ENCODE measurements at places on chromosomes 7 and 10.

DNA sequence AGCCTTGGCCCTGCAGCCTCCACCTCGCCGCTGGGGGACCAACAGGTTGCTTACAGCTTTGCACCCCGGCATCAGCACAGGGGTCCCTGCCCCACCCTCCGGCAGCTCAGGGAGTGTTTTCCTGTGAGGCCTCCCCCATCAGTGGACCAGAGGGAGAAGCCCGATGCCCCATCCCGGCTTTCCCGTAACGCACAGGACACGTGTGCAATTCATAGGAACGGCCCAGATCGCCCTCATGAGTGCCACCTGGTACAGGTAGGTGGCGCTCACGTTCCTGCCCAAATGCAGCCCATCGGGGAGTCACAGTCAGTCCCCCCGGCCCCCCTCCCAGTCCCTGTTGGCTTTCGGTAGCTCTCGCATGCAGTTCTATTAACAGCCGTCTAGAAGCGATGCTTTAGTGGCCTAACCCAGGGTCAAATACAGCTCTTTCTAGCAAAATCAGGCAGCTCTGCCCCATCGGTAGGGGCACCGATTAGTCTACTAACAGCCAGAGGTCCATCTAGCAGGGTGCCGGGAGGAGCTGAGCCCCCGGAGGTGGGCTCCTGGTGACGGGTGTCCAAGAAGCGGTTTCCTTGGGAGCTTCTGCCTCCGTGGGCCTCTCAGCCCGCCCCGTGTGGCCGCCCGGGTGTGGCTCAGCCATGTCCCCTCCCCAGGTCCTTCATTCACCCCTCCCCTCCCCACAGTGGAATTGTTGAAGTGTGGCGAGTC is 48.4 kb upstream of the GTF2IRD1 start:
- no peak for DNase-seq

DNA sequence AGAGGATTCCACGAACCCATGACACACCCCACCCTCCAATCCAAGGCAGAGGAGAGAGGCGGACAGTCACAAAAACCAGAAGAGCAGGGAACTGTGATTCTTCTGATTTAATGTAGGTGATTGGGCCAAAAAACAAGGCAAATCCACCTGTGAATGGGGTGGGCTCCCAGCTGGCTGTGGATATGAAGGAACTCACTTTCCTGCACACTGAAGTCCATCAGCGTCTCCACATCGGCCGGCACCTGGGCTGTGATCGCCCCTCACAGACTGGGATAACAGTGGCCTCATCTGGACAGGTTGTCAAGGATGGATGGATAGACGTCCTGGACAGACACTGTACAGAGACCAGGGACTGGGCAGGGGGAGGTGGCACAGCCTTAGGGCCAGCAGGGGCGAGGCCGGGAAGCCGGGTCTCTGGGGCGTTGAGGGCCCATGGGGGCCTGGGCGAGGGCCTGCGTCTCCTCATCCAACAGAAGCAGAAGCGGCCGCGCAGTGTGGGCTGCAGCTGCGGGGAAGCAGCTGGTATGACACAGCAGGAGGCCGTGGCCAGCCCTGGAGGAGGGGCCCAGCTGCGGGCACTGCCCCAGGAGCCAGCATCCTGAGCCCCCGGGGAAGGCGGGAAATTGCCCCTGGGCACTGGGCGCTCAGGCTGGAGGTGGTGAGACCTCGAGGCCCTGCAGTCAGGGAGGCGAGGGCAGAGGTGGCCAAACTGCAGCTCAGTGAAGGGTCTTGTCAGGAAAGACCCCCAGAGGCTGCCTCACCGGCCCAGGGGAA is 54.2 kb downstream of the DIP2C start:
- no peak for DNase-seq

- peak; percentile 6 for DNase-seq
Measured at GRCh38 chr7:85474234-85474633, 287.4 kb upstream of the SEMA3D start.

DNA sequence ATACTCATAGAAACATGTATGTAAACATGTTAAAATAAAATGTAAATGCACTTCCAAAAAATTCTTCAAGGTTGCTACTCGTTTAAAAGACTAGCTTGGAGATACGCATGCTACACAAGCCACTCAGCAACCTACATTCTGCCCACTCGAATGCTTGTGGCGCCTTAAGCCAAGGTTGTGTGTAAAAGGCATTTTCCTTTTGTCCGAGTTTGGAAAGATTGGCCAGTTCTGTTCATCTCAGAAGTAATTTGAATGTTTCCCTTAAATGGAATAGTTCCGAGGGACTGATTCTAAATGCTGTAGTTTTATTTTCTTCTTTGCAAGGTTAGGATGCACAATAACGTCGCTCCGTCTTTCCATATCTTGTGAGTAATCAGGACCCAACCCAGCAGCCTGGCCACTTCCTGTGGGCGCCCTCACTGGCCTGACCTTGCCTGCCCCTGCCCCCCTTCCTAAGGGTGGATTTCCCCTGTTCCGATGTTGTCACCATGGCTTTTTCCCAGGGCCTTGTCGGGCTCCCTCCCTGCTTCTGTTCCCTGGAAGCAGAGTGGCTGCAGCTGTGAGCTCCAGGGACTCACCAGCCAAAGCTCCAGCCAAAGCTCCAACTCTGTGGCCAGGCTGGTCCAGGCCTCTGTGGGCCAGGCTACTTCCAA is 70.6 kb downstream of the PTPRE start:
- DNase-seq, result no peak

- DNase-seq, result no peak
Measured at GRCh38 chr10:43795093-43795492, 146.4 kb upstream of the ZNF32 start.

DNA sequence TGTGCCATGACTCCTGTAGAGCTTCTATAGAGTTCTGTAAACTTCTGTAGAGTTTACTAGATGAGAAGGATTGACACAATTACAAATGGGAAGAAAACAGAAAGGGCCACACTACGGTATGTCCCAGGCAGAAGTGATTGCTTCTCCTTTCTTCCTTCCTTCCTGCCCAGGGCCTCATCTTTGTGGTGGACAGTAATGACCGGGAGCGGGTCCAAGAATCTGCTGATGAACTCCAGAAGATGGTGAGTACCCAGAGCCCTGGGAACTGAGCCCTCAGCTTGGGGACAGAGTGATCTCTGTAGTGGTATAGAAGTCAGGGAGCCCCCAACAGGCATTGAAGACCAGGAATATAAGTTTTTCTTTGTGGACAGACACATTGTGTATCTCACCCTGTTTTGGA is 1.7 kb downstream of the ARF5 start:
- DNase-seq, result no peak

DNA sequence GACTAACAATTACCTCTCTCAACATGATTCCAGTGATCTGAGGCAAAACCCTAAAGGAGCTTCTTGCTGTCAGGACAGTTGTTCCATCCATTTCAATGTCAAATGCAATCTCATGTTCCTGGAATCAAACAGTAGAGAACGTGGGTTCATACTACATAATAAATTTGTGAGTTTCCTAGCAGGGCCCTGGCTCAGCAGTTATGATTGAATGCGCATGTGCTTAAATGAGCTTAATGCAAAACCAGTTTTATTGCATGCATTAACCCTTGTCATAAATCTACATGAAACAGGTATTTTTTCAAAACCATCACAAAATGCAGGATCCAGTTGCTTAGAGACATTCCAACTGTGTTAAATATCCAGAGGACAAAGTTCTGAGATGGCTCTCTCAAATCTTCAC is 225.4 kb upstream of the TMEM72 start:
- no peak for DNase-seq

DNA sequence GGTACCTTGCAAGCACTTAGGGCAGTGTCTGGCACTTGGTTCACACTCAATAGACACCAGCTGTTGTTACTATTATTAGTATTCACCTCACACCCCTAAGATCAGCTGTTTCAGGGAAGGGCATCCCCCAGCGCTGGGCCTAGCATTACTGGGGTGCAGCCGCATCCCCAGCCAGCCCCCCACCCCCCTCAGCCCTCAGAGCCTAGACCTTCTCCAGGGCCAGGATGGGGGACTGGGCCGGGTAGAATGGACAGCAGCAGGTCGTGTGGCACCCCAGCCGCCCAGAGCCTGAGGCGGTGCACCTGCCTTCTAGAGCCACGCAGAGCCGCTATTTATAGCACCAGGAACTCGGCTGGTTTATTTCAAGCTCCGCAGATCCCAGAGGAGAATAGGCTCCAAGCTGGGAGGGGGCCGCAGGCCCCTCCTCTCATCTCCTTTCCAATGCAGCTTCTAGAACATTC is 60.5 kb downstream of the GTF2IRD1 start:
- no peak for DNase-seq

DNA sequence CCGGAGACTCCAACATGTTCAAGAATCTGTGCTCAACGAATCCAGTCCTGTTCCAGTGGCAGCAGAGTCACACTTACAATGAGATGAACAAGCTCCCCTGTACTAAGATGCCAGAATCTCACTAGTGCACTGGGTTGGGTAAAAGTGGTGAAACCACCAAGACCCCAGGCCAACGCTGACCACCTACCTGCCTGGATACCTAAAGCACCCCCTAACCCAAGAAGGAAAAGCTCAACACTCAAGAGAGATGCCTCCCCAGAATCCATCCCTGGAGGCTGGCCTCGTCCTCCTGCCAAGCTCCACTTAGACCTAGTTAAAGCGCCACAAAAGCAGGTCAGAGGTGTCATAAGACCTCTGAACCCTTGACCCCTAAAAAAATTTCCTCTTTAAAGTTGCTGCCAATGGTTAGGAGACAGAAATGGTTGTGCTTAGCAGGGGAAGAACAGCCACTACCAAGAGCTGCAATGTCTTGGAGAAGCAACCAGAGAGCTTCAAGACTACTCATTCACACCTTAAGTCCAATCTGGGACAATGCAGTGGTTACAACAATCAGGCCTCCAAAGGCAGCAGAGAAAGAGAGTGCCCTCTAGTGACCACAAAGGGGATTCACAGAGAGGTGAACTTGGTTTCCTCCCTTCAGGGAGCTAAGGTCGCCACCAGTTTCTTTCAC is 94.6 kb upstream of the MACROH2A2 start:
- DNase-seq, result peak; percentile 53

DNA sequence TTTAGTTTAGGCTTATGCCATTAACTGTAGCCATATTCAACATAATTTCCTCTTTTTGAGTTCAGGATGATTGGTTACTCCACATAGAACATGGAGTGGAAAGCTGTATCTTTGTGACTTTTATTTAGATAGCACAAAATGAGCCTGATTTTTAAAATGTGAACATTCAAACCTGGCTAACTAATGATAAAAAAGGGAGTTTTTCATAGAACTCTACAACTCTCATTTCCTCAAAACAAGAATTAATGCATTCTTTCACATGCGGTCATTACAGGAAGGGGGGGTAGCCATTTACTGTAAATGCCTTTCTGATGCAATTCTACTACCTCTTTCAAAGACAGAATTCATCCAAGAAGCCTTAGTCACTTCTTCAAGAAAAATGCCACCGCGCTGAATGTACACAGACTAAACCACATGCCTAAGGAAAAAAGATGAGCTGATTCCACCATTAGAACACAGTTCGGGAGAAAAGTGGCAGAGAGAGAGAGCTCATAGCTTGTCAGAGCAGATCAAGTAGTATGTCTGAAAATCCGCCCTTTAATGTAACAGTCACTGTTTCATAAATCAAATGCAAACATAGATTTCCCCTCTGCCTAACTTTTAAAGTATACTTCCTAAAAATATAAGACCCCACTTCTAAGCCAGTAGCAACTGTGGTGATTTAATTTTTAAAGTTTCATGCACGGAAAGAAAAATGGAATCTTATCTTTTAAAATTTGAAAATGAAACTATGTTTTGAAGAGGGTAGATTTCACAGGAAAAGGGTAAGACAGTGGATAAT is 226.4 kb upstream of the KLF14 start:
- DNase-seq, result peak; percentile 82

GRCh38 chr7:148982654-148983199 is 45.6 kb downstream of the PDIA4 start:
- DNase-seq, result no peak

DNA sequence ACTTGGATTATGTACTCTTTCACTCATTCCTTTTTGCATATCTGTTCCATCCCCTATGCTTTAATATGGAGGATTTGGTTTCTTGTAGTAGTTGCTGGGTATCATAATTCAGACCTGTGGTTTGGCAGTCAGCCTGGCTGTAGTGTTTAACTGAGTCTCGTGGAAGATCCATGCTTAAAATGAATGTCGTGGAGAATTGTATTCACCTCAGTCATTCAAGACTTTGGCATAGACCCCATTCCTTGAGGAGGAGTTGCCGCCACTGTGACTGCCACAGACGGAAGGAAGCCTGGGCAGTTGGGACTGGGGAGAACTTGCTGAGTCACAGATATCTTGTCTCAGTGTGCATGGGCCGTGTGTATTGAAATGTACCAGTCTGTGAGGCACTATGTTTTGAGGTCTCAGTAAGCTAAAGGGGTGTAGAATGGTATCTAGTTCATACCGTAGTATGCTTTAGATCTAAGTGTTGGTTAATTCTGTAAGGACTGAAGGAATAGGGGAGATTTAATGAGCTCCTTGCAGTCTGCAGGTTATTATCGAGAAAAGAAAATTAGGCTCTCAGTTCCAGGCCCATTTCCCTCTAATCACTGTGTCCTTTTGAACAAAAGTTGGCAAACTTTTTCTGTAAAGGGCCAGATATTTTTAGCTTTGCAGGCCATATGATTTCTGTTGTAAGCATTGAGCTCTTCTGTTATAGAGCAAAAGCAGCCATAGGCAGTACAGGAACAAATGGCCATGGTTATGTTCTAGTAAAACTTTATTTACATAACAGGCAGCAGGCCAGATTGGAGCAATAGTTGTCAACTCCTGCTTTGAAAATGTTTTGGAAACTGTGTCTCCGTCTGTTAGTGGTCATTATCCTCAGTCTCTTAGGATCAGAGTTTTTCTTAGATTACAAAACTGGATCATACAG is 76.8 kb downstream of the TPST1 start:
- no peak for DNase-seq

- DNase-seq, result no peak
Measured at GRCh38 chr10:46104071-46104585, 58.1 kb upstream of the MSMB start.

DNA sequence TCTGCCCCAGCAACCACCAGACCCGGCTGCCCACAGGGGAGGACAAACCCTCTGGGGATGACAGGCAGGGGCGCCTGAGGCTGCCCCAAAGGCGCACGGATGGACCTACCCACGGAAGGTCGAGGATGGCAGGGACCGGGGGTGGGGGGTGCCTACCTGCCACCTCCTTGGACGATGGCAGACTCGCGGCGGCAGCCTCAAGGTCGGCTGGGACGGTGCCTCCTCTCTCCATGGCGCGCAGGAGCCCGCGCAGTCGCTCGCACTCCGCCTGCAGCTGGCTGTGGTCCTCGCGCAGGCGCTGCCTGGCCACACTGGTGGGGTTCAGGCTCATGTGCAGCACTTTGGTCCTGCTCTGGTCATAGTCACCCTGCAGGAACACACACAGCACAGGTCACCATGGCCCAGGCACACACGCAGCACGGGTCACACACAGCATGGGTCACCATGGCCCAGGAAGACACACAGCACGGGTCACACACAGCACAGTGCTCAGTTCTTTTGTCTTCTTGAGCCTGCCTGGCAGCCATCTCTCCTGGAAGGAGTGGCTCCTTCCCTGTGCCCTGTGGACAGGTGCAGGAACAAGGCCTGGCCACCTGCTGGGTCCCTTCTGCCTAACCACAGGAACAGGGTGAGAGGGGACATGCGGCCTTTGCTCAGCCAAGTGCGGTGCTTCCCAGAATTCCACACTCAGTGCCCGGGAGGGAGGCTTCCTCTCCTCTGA is 266.6 kb downstream of the ELFN1 start:
- no peak for DNase-seq

- no peak for DNase-seq
Measured at GRCh38 chr10:90914992-90915765, 5.7 kb downstream of the ANKRD1 start.

- no peak for DNase-seq
Measured at GRCh38 chr7:114688443-114689055, 233.3 kb upstream of the MDFIC start.

GRCh38 chr10:114684822-114685209 is 26.7 kb upstream of the ABLIM1 start:
- DNase-seq, result no peak

Data from activated CD4-positive, alpha-beta T cell treated with anti-CD3 and anti-CD28 coated beads, Interleukin-2, Interleukin-4, amounts not matched to agents 100 ng/mL and 50 ng/mL, durations not matched to agents 16 hours and 8 hours (primary cell).